NCI-H2081 treated with DMSO at 0.1 percent for 48 hours (cell line): ENCODE measurements at places on chromosomes 12 and 14.

DNA sequence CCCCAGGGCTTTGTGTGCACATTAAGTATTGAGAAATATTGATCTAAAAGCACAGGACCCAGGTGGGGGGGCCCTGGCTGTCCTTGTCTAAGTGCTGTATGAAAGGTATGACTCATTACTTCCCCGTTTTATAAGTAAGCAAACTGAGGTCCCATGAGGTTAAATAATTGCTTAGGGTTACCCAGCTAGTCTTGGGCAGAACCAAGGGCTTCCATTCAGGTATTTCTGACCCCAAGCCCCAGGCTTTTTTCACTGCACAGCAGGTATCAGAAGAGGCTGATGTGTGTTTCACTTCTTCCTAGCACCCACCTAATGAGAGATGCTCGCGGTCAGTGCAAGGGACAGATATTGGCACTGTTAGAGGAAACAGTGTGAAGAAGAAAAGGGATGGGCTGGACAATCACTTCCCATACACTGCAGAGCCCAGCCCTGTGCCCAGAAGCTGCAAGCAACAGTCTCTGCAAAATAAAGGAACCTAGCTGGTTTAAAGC, 4.7 kb upstream of the TC2N start:
- DNase-seq: no peak

DNA sequence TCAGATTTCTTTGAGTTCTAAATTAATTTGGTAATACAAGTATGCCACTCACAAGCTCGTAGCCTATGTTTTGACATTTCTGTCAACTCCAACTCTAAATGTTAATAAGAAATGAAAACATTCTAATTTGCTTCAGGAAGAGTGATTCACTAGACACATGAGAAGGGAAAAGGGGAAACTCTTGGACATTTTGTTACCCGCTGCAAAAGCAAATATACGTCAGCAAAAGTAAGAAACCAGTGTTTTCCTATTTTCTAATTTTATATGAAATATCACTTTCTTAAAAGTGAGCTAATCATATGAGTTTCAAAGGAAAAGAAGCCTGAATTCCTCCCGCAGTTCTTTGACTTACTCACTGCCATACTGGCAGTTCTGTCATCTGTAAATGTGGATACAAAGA, 162.3 kb downstream of the GRIP1 start:
- no peak for DNase-seq

GRCh38 chr12:115866909-115867525, 410.5 kb downstream of the MED13L start:
- DNase-seq: no peak

DNA sequence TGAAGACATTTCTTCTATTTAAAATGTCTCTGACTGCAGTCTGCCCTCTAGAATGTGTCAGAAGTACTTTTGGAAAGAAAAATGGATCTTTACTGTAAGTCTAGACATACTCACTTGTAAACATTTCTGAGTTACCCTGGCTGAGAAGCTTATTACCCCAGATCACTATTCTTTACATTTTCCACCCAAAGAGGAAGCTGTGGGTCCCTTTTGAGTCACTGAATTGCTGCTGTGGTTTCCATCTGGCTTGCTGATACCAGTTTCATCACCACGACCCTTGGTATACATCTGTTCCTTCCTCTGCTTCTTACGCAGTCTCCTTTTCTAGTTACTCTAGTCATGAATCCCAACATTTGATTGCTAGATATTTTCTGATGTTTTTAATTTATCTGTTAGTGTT, 20.2 kb upstream of the CLEC4D start:
- no peak for DNase-seq

GRCh38 chr12:52865090-52865944, 16.5 kb upstream of the KRT78 start:
- peak; percentile 31 for DNase-seq
